Stimulated activated CD4-positive, alpha-beta T cell treated with anti-CD3 and anti-CD28 coated beads, TNF-alpha, amount 100 ng/mL, for 4 hours (primary cell): ENCODE measurements at places on chromosomes 13 and 19.

DNA sequence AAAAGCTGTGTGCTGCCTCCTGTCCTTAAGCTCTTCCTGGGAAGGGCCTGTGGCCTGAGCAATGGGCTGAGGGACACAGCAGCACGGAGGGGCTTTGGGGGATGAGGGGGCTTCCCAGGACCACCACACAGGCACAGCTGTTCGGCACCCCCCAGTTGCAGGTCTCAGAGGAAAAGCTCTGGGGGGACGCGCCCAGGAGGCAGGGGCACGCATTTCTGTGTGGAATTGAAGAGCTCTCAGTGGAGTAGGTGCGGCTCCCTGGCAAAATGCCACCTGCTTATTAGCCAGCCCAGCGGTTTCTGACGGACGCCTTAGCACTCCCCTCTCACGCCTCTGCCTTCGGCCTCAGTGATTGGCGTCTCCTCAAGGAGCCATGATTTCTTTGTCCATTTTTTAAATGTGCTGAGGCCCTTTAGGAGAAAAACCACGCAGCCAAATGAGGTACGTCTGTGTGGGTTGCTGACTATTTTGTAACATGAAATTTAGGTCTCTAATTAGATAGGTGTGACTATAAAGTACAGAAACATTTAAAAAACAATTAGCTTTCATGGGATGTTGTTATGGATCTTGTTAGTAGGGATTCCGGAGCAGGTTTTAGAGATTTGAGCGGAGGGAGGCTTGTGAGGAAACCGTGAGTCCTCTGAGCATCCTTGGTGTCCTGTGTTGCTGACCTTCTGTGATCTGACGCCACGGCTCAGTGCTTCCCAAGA, 4.0 kb downstream of the MCF2L start:
- DNase-seq, result no peak

DNA sequence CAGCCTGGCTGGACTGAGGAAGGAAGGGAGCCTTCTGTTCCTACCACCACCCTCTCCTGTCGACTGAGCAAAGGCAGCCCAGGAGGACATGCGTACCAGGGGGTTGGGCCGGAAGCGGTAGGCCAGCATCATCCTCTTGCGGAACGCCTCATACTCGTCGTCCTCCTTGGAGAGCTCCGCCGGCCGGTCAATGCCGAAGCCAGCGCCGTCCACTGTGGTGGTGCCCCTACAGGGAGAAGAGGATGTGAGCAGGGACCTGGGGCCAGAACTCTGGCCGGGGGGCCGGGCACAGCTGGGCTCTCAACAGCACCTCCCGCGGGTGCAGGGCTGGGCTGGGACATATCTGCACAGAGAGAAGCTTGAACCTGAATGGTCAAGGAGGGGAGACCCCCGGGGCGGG, 3.8 kb upstream of the TM6SF2 start:
- no peak for DNase-seq

DNA sequence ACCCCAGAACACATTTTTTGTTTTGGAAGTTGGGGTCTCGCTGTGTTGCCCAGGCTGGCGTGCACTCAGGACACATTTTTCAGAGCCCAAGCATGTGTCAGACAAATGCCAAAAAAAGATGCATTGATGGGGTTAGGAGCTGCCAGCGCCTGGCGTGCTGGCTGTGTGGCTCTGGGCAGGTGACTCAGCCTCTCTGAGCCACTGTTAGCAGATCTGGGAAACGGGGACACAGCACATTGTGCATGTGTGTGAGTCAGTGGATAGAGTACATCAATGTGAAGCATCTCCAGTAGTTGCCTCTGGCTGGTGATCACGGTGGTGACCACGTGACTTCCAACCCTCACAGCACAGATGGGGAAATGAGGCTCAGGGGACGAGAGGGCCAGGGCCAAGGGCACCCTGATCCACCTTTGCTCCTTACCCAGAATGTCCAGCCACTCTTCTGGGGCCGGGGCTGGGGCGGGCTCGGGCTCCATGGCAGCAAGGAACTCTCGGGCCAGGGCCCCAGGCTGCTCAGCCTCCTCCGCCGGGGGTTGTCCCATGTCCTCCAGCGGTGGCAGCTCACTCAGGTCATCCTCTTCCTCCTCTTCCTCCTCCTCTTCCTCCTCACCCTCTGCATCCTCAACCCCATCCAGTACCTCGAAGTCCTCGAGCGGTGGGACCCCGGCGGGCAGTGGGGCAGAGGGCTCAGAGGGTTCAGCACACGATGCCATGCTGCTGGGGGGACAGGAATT, 1.9 kb downstream of the FKBP8 start:
- no peak for DNase-seq

GRCh38 chr13:49859560-49859959, 67.1 kb upstream of the KPNA3 start:
- no peak for DNase-seq

- DNase-seq, result no peak
Observed at GRCh38 chr13:69331245-69331644, 776.4 kb upstream of the ATXN8OS start.

GRCh38 chr19:22545751-22546150, 88.4 kb upstream of the ZNF492 start:
- no peak for DNase-seq

GRCh38 chr13:93889430-93889951, 590.0 kb downstream of the DCT start:
- no peak for DNase-seq

- no peak for DNase-seq
Observed at GRCh38 chr19:5337708-5338655, 2.6 kb downstream of the PTPRS start.

- no peak for DNase-seq
Observed at GRCh38 chr19:30171795-30172612, 200.2 kb upstream of the ZNF536 start.

- DNase-seq, result no peak
Observed at GRCh38 chr19:38880882-38881609, 3.0 kb upstream of the RINL start.

DNA sequence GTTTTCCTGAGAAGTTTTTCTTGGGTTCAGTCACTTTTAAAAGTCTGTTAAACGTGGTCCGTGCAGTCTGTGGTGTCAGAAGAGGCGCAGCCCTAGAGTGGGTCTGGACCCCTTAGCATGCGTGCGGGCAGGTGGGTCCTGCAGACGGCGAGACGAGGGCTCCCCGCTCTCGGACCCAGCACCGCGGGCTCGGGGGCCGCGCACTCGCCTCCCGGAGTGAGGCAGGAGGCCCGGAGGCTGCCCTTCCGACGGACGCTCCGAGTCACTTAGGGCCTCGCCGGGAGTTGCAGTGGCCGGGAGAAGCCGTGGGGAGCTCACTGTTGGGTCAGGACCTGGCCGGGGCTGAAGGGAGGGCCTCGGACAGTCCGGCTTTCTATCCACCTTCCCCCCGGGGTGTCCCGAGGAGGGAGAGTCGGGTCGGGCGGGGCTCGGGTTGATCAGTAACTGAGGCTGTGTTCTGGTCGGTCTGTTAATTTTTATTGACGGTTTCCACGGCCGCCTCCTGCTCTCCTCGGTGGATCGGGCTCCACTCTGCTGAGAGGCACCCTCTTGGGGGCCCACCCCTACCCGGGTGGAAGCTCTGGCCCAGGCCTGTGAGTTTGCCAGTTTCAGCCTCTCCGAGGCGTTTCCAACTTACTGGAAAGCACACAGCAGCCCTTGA, 1.3 kb downstream of the PTBP1 start:
- DNase-seq, result no peak

- DNase-seq, result no peak
Observed at GRCh38 chr19:51326216-51327065, 15.0 kb downstream of the IGLON5 start.

GRCh38 chr19:54178581-54179261, 5.8 kb upstream of the TMC4 start:
- no peak for DNase-seq

DNA sequence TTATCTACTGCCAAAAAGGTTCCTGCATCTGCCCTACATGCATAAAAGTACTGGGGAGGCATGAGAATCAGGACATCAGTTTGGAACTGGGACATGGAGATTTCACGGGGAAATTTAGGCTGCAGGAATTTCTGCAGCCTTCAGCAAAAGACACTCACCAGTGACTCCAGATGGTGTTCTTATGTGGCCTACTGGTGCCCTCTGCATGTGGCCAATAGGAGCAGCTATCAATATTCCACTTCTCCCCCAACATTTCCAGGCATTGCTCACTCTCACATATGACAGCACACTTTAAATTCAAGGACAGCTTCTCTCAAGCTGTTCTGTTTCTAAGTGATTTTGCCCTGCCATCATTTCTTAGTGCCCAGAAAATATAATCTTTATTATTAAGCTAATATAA, 570.5 kb upstream of the ARGLU1 start:
- DNase-seq, result no peak

DNA sequence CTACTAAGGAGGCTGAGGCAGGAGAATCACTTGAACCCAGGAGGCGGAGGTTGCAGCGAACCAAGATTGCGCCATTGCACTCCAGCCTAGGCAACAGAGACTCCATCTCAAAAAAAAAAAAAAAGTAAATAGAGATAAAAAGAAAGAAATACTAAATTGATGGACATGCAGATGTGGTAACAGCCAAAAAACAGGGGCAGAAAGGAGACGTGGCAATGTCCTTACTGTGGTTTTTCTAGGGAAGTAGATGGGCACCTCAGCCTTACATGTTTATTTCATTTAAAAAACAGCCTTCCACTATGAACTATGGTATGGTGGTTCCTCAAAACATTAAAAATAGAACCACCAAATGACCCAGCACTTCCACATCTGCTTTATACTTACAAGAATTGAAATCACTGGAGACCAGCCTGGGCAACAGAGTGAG, 6.5 kb upstream of the EIF3G start:
- no peak for DNase-seq

DNA sequence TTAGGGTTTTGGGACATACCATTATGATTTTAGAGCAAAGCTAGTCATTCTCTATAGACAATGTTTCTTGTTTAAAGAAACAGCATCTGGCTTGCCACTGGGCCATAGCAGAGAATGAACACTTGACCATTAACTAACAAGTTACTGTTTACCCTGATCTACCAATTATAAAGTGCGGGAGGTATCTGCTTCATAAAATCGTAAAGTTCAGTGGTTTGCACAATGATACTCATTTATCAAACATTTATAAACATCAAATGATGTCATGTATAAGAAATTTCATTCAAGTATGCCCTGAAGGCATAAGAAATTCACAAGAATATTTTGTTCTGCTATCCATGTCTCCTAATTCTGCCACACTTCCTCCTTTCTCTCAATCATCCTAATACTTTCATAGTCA, 139.2 kb downstream of the PCDH20 start:
- DNase-seq, result no peak

DNA sequence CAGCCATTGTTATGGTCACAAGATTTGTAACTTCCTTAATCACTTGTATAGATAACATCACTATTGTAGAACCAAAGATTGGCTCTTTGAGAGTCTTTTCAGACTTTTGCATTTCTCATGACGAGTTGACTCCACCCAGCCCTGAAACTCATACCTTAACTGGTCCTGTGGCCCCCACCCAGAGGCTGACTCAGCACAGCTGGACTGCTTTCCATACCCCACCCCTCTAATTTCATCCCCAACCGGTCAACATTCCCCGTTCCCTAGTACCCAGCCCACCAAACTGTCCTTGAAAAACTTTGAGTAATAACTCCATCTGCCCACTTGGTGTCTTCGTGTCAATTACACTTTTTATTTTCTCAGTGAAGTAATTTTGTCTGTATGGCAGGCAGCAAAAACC, 32.1 kb upstream of the SLITRK1 start:
- no peak for DNase-seq

DNA sequence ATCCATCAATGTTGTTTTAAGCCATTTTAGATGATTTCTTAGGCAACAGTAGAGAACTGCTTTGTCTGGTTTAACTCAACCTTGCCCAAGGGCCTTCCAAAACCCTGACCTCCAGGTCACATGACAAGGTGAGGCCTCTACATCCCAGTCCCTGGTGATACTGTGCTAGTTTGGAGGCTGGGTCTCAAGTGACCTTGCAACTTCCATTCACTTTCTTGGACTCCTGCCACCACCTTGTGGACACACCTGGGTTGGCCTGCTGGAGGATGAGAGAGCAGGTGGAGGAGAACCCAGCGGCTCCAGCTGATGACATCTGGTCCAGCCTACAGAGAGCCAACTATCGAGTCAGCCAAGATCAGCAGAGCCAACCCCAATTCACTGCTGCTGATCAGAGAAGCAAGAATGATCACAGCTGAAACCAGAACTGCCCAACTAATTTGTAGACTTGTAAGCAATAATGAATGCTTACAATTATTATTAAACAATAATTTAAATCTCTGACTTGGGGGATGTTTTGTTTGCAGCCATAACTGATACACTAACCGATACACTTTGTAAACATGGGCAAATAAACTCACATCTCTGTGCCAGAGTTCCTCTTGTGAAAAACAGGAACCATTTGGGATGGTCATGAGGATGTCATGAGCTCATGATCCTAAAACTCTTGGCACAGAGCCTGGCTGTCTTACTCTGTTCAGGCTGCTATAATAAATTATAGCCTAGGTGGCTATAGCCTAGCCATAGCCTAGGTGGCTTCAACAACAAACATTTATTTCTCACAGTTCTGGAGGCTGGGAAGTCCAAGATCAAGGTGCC, 11.5 kb downstream of the FAM187B start:
- DNase-seq, result no peak

- no peak for DNase-seq
Observed at GRCh38 chr19:52880895-52881389, 16.5 kb downstream of the ZNF320 start.

- DNase-seq, result no peak
Observed at GRCh38 chr13:33127009-33127551, 110.9 kb downstream of the KL start.

DNA sequence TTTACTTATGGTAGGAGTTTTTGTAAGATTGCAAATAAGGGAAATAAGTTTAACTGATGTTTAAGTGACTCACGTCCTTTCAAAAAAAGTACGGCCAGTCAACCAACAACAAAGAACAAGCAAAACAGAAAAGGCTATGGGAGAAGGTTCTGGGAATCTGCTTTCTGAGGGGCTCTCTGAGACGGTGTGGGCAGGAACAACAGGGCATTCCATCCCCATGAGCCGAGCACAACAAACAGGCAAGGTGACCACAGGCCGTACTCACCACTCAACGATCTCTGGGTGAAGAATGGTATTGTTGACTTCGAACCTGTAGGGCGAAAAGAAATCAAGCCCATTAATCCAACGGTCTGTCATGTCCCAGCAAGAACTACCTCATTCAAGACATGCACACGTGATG, 43.8 kb downstream of the PEPD start:
- no peak for DNase-seq

DNA sequence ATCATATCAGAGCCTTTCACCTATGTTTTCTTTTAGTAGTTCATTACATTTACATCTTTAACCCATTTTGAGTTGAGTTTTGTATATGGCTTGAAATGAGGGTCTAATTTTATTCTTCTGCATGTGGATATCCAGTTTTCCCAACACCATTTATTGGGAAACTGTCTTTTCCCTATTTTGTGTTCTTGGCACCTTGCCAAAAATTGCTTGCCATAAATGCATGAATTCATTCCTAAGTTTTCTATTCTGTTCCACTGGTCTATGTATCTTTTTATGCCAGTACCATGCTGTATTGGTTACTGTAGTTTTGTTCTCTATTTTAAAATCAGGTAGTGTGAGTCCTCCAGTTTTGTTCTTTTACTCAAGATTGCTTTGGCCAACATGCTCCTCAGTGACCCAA, 144.0 kb upstream of the OBI1 start:
- DNase-seq, result no peak

DNA sequence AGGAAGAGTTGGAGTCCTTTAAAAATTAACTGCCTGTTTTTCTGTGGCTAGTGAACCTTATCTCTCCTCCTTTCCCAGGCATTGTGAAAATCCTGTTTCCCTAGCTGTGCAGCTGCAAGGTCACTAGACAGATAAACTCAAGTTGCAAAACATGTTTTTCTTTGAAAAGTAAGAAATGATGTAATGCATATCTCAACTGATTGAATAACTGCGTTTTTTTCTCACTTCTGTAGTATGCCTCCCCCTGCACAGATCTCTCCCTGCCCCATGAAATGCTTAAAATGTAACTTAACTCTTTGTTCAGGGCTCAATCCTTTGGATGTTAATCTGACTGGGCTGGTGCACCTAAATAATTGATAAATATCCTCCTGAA, 27.7 kb upstream of the CYSLTR2 start:
- DNase-seq, result no peak
